Small intestine (tissue), 16 donors: ENCODE measurements at places on chromosomes 2 and 18. TPM values are rescaled to one million over a fixed set of nuclear protein-coding genes. Genes with fewer than 3 reads are reported as not detected.
A peak's percentile ranks its signal among the peaks of the same experiment; 100 is the strongest.

DNA sequence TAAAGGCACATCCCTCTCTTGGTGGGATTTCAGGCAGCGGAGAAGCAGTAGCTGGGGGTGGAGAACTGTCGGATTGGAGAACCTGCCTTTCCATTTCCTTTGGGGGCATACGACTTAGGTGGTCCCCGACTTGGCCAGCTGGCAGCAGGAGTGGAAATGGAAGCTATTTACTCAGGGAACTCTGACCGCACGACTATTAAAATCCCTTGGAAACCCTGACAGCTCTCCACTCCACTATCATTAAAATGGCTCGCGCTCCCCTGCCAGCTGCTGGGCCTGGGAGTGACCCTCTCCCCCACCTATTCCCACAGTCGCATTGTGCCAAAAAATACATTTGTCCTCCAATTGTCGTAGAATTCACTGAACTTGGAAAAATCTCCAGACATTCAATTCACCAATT is 77.7 kb upstream of the APCDD1 start:
- no peak overlapping the region for H3K4me3 ChIP-seq
- H3K4me1 ChIP-seq = no peaks in the 10 kb centered on the region
- H3K27me3 ChIP-seq = no peaks in the 10 kb centered on the region
- no peak overlapping the region for H3K27ac ChIP-seq

- H3K4me1 ChIP-seq = no peaks in the 10 kb centered on the region
- no peak overlapping the region for H3K27ac ChIP-seq
- no peak overlapping the region for H3K4me3 ChIP-seq
- H3K36me3 ChIP-seq = no peaks in the 10 kb centered on the region
- DNase-seq = no peak
Observed at GRCh38 chr2:30310955-30311354, 79.6 kb downstream of the LBH start.

- H3K4me1 ChIP-seq = no peaks in the 10 kb centered on the region
- H3K27me3 ChIP-seq = no peaks in the 10 kb centered on the region
- H3K27ac ChIP-seq = no peak overlapping the region
- no peak overlapping the region for H3K4me3 ChIP-seq
- DNase-seq = no peak
Observed at GRCh38 chr2:215611609-215612386, 175.9 kb upstream of the FN1 start.

DNA sequence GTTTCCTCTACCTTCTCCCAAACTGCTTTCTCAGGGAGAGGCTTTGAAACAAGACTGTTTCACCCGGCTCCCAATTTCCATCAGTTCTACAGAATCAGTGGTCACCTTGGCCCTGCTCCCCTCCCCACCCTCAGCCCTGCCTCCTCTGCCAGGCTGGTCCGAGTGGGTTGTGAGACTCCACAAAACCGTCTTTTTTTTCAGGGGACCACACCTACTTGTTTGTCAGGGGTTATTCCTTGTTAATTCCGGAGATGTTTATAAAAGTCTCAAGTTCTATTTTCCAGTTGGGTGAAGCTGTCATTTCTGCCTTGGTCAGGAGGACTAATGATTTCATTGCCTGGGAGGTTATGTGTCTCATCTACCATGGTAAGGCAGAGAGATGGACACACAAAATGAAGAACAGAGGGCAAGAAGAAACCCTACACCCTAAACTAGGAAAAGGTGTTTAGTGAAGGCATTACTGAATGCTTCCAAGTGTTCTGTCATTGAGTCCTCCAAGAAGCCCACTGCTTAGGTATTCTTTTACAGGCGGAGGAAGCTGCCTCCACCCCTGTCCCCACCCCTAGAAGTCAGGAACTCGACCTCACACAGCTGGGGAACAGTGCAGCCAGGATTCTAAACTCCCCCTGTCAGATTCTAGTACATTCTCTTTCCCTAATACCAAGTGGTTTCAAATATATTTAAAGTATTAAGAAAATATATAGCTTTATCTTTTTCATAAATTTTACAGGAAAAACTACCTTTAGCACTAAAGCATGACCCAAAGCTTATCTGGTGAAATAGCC is 46.3 kb downstream of the COPS8 start:
- H3K4me1 ChIP-seq = no peaks in the 10 kb centered on the region
- H3K27me3 ChIP-seq = no peaks in the 10 kb centered on the region
- H3K36me3 ChIP-seq = no peaks in the 10 kb centered on the region
- H3K4me3 ChIP-seq = no peak overlapping the region
- H3K27ac ChIP-seq = no peak overlapping the region

DNA sequence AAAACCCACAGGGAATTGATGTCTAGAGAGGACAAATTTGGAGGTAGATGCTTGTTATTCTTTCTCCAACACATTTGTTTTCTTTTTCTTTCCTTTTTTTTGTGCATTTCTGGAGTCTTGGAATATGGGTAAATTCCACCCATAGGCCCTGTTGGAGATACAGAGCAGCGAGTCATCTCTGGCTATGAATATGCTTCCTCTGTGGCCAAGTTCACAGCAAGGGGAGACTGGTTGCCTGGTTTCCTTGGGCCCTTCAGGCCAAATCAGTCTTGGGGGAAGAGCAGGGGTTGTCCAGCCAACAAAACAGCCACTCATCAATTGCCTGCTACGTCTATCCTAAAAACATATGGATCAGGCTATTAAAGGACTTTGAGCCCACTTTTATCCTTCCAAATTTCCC is 27.5 kb downstream of the SP100 start:
- no peaks in the 10 kb centered on the region for H3K27me3 ChIP-seq
- H3K4me3 ChIP-seq = no peak overlapping the region
- H3K36me3 ChIP-seq = peaks cover 28% of the 10 kb centered on the region

DNA sequence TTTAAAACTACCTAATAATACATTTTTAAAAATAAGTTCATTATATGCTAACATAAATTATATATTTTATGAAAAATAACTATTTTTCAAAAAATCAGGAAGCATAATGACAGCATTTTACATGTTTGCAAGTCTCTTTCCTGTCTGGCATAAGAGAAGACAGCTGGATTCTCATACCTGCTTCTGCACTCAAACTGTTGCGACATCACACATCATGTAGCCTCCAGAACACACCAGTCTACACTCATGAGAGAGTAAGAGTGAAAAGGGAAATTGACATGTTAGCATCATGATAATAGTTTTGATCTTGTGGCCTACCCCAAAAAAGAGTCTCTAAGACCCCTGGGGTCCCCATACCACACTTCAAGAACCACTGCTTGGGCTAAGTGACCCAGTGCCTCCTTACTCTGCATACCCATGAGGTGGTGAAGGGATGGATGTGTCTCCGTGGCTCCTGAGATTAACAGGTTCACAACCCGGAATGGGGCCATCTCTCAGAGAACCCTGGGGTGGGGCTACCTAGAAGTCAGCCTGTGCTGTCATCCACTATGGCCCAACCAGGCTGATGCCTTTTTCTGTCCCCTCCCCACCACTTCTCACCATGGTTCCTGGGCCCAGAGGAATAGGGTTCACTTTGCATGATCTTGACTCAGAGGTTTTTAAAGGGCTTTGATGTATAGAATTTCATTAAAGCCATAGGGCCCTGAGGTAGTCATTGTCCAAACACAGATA is 102.6 kb upstream of the DAPL1 start:
- H3K27me3 ChIP-seq = peaks cover 4% of the 10 kb centered on the region
- no peaks in the 10 kb centered on the region for H3K36me3 ChIP-seq
- H3K27ac ChIP-seq = no peak overlapping the region
- H3K4me1 ChIP-seq = no peaks in the 10 kb centered on the region

The CROCC2 gene
- not detected for polyA plus RNA-seq

DNA sequence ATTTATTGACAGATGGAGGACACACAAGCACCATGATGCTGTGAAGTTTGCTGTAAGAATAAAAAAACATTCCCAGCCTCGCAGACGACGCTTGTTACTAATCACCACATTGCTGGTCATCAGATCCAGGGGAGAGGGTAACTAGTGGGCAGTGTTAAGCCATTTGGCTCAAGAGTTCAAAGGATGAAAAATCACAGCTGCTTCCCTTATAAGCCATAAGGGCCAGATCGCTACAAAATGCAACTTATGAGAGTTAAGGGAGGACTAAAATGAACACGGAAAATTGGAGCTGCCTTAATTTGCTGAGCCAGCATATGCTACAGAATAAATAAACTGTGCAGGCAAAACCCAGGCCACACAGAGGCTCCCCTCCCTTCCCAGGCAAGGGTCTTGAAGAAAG is 522.6 kb downstream of the TDRD15 start:
- no peak for DNase-seq
- H3K36me3 ChIP-seq = no peaks in the 10 kb centered on the region
- no peaks in the 10 kb centered on the region for H3K27me3 ChIP-seq
- H3K4me1 ChIP-seq = no peaks in the 10 kb centered on the region
- no peak overlapping the region for H3K4me3 ChIP-seq
- H3K27ac ChIP-seq = no peak overlapping the region

The HOXD4 gene
- polyA plus RNA-seq = not detected

The RASGRP3 gene
- 7.9 TPM for polyA plus RNA-seq

The DAPL1 gene
- polyA plus RNA-seq = 2.7 TPM

- H3K4me1 ChIP-seq = no peaks in the 10 kb centered on the region
- no peak for DNase-seq
Observed at GRCh38 chr2:88471083-88471942, 18.8 kb upstream of the FOXI3 start.

The GEN1 gene
- polyA plus RNA-seq = 1.1 TPM

The HNRNPLL gene
- 19.4 TPM for polyA plus RNA-seq

GRCh38 chr18:64419156-64419555 is 270.3 kb upstream of the LINC00305 start:
- no peak overlapping the region for H3K4me3 ChIP-seq
- H3K27me3 ChIP-seq = no peaks in the 10 kb centered on the region
- H3K36me3 ChIP-seq = no peaks in the 10 kb centered on the region
- no peaks in the 10 kb centered on the region for H3K4me1 ChIP-seq
- no peak overlapping the region for H3K27ac ChIP-seq

GRCh38 chr2:227473122-227473461 is 1.1 kb downstream of the AGFG1 start:
- no peak for DNase-seq
- H3K27ac ChIP-seq = peak overlapping the region; percentile 55
- H3K36me3 ChIP-seq = peaks cover 2% of the 10 kb centered on the region
- H3K27me3 ChIP-seq = no peaks in the 10 kb centered on the region
- peaks cover 10% of the 10 kb centered on the region for H3K4me1 ChIP-seq

DNA sequence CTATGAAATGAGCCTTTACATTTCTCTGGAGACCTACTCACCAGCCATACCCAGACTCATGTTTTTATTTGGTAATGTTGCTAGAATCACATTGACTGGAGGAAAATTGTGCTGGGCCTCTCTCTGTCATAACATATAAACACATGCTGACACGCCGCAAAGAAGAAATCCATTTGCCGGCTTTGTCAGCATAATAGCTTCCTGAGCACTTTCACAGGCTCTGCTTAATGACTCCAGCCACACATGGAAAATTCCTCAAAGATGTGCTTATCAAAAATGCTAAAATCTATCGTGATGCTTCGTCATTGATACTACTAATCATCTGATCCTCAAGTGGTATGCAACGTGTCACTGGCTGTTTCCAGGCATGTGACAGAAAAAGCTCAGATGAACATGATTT is 63.1 kb downstream of the RND3 start:
- no peaks in the 10 kb centered on the region for H3K27me3 ChIP-seq
- peaks cover 2% of the 10 kb centered on the region for H3K4me1 ChIP-seq
- no peaks in the 10 kb centered on the region for H3K36me3 ChIP-seq
- no peak overlapping the region for H3K27ac ChIP-seq
- H3K4me3 ChIP-seq = no peak overlapping the region

The CHRNA1 gene
- not detected for polyA plus RNA-seq

The C2orf78 gene
- not detected for polyA plus RNA-seq

GRCh38 chr18:50563376-50563775 is 3.5 kb downstream of the MAPK4 start:
- DNase-seq = no peak
- peaks cover 32% of the 10 kb centered on the region for H3K27me3 ChIP-seq
- H3K27ac ChIP-seq = no peak overlapping the region
- H3K36me3 ChIP-seq = no peaks in the 10 kb centered on the region

DNA sequence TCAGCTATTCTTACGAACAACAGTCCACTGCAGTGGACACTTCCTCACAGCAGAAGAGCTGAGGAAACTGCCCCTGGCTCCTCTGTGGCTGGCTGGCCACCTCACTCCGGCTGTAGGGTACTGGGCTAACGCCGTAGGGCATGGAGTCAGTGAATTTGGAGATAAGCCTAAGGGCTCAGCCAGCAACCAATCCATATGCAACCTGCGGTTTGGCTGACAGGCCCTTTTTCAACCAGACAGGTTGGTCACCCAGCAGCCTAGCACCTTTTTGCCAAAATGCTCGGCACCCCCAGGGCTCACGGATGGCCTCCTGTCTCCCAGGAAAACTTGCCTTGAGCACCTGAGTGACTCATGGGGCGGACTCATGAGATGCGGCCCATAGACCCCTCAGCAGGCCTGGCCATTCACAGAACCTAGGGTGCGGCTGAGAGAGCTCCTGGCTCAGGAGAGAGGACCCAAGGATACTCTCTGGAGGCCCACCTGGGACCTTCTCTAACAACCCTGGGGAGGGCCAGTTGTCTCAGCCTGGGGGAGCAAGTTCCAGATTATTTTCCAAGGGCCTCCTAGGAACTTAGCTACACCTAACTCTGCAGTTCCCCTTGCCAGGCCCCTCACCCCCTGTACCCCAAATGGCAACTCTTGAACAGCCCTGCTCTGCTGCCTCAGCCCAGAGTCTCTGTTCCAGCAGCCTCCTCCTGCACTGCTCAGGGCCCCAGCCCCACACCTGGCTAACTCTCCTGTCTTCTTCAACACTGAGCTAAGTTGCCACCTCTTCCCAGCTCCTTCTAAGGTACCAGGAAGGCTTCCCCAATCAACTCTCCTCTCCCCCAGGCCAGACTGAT is 252.1 kb downstream of the CYP26B1 start:
- no peak overlapping the region for H3K27ac ChIP-seq
- no peaks in the 10 kb centered on the region for H3K4me1 ChIP-seq
- H3K27me3 ChIP-seq = no peaks in the 10 kb centered on the region

DNA sequence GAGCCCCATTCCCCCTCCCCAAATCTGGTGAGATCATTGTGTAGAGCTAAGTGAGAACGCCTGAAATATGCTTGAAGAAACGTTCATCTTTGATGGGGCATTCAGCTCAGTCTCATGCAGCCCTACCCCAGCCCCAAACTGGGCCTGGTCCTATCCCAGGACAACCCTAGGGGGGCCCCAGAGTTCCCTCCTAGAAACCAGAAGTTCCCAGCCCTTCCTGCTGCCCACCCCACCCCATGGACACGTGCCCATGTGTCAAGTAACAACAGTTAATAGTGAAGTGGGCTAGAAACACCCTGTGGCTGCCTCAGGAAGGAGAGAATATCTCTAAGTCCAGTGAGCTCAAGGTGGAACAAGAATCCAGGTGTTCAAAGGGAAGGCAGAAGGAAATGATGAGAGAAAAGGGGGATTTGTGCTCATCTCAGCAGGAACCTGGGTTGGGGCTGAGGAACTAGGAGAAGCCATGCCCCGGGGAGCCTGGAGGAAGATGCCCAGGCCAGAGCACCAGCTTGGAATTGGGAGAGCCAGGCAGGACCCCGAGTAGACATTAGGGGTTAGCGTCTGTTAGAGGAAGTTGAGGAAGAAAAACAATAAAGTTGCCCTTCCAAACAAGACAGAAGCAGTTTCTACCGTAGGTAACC is 20.1 kb upstream of the SLC20A1 start:
- H3K4me1 ChIP-seq = no peaks in the 10 kb centered on the region
- H3K27me3 ChIP-seq = no peaks in the 10 kb centered on the region
- no peaks in the 10 kb centered on the region for H3K36me3 ChIP-seq
- H3K4me3 ChIP-seq = no peak overlapping the region
- no peak for DNase-seq
- no peak overlapping the region for H3K27ac ChIP-seq

The CCDC121 gene
- polyA plus RNA-seq = 2.0 TPM
